ENCODE measurements at places on chromosomes 5 and 9. TPM values are rescaled to one million over a fixed set of nuclear protein-coding genes. Genes with fewer than 3 reads are reported as not detected.
A peak's percentile ranks its signal among the peaks of the same experiment; 100 is the strongest.

MARCOL gene
- total RNA-seq = not detected

SVEP1 gene
- total RNA-seq = 25.8 TPM

DNA sequence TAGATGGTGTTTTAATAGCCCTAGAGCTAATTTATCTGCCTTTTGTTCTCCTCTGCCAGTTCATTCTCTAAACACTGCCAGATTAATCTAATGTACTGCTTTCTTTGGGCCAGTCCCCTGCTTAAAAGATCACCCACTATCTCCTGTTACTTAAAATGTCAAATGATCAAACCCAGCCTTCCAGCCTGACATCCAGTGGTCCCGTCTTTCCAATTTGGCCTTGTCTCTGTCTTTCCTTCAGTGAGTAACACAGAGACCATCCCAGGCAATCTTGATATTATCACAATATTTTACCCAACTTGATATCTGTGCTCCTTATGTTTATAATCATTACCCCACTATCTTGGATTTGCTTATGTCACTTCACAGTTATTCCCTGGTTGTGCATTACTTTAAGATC lies 12.0 kb downstream of the PRR16 start:
- no peak overlapping the region for H3K27ac ChIP-seq
- H3K4me3 ChIP-seq = no peak overlapping the region
- DNase-seq = no peak
- H3K27me3 ChIP-seq = no peaks in the 10 kb centered on the region
- no peaks in the 10 kb centered on the region for H3K36me3 ChIP-seq

DNA sequence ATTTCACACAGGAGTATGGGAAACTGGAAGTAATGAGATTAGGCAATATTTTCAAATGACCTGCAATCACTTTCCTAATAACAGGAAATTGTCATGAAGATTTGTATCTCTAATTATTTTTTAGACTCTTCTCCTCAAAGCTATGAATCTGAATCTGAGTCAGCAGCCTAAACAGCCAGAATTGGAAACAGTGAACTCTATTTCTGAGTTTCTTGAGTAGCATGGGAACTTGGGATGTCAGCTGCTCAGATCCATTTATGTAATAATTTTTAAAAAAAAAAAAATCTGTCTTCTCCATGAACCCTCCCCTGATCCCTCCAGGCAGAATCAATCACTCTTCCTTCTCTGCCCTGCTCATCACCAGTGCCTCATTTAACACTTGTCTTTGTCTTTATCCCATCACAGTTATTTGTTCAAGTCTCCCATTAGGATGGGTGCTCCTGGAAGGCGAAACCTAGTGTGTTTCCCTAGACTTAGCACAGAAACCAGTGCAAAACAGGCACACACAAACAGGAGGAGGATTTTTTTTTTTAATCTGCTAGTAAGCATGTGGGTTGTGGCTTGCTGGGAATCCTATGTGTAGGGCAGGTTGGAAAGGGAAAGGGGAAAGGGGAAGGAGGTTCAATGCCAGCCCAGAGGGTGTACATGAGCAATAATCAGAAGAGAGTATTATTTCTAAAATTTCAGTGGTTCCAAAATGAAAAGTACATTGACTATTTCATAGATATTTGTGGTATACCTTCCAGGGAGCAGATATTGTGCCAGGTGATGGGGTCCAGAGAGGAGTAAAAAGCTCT lies 186.8 kb downstream of the TTLL11 start:
- no peak overlapping the region for H3K4me3 ChIP-seq
- H3K36me3 ChIP-seq = no peaks in the 10 kb centered on the region
- no peaks in the 10 kb centered on the region for H3K27me3 ChIP-seq
- DNase-seq = no peak

- H3K27me3 ChIP-seq = no peaks in the 10 kb centered on the region
- DNase-seq = peak; percentile 14
- no peak overlapping the region for H3K27ac ChIP-seq
- H3K4me3 ChIP-seq = no peak overlapping the region
These were observed 2.0 kb upstream of the MXD3 start for GRCh38 chr5:177313561-177314259.

DNA sequence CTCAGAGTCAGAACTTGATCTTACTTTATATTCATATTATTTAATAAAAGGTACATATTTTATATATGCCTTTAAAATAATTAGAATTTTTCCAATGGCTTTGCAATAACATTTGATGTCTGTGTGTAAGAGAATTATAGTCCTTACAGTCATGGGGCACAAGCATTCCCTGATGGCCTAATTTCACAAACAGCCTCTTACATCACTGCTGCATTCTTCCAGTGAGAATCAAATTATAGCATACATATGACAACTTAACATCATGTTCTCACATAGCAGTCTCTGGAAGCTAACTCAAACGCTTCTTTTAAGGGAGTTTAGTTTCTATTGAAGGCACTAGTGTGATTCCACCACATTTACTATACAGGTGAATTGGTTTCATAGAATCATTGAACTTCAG lies 15.3 kb upstream of the PRUNE2 start:
- H3K27me3 ChIP-seq = no peaks in the 10 kb centered on the region
- DNase-seq = no peak
- H3K4me3 ChIP-seq = no peak overlapping the region
- H3K27ac ChIP-seq = no peak overlapping the region
- H3K4me1 ChIP-seq = no peaks in the 10 kb centered on the region

- no peaks in the 10 kb centered on the region for H3K4me1 ChIP-seq
- no peaks in the 10 kb centered on the region for H3K27me3 ChIP-seq
- no peak overlapping the region for H3K4me3 ChIP-seq
These were observed 17.2 kb upstream of the HK3 start for GRCh38 chr5:176916337-176916736.

GRCh38 chr9:33032292-33032691 lies 7.2 kb downstream of the DNAJA1 start:
- no peaks in the 10 kb centered on the region for H3K27me3 ChIP-seq
- DNase-seq = no peak
- no peak overlapping the region for H3K4me3 ChIP-seq

DNA sequence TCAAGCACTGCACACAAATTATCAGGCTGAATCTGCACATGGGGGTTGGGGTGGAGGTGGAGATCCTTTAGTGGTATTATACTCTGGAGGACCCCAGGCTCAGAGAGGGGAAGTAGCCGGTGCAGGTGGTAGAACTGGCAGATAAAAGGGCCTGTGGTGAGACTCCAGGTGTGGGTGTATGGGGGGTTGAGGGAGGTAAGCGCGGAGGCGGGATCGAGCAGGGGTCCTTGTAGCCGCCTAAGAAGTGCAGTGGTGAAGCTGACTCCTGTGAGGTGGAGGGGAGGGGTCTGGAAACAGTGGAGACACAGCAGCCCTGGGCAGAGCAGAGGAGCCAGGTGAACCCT lies 841 bp downstream of the ACSL6 start:
- peak; percentile 2 for DNase-seq
- no peaks in the 10 kb centered on the region for H3K36me3 ChIP-seq
- no peaks in the 10 kb centered on the region for H3K27me3 ChIP-seq
- peak overlapping the region; percentile 82 for H3K4me3 ChIP-seq
- H3K4me1 ChIP-seq = peaks cover 5% of the 10 kb centered on the region
- no peak overlapping the region for H3K27ac ChIP-seq

- H3K4me1 ChIP-seq = peaks cover 8% of the 10 kb centered on the region
- no peaks in the 10 kb centered on the region for H3K36me3 ChIP-seq
- DNase-seq = no peak
- no peak overlapping the region for H3K4me3 ChIP-seq
These were observed 64.4 kb downstream of the DAPK1 start for GRCh38 chr9:87562062-87562461.

DNA sequence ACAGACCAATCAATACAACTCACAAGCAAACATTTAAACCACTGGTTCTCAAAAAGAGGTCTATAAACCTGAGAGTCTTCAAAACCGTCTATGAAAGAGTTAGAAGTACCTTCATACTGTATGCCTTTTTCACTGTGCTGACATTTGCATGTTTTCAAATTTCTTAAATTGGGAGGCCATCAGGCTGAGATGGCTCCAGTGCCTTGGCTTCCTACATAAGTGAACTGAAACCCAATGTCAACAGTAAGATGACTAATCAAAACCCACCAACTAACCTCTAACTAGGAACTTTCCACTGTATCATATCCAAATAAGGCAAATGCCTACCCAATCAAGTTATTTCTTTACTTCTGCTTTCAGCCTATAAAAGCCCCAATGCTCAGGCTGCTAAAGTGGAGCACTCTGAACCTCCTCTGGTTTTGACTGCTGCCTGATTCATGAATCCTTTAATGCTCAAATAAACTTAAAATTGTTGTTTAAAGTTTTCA lies 35.1 kb downstream of the FAM13B start:
- peaks cover 40% of the 10 kb centered on the region for H3K4me1 ChIP-seq
- H3K4me3 ChIP-seq = no peak overlapping the region
- H3K27ac ChIP-seq = no peak overlapping the region
- DNase-seq = no peak
- no peaks in the 10 kb centered on the region for H3K27me3 ChIP-seq

DNA sequence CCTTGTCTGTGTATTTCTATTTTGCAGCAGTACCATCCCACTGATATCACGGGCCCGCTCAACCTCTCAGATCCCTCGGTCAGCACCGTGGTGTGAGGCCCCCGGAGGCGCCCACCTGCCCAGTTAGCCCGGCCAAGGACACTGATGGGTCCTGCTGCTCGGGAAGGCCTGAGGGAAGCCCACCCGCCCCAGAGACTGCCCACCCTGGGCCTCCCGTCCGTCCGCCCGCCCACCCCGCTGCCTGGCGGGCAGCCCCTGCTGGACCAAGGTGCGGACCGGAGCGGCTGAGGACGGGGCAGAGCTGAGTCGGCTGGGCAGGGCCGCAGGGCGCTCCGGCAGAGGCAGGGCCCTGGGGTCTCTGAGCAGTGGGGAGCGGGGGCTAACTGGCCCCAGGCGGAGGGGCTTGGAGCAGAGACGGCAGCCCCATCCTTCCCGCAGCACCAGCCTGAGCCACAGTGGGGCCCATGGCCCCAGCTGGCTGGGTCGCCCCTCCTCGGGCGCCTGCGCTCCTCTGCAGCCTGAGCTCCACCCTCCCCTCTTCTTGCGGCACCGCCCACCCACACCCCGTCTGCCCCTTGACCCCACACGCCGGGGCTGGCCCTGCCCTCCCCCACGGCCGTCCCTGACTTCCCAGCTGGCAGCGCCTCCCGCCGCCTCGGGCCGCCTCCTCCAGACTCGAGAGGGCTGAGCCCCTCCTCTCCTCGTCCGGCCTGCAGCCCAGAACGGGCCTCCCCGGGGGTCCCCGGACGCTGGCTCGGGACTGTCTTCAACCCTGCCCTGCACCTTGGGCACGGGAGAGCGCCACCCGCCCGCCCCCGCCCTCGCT lies 1.9 kb downstream of the LRRC26 start:
- peaks cover 92% of the 10 kb centered on the region for H3K27me3 ChIP-seq
- no peaks in the 10 kb centered on the region for H3K36me3 ChIP-seq
- no peak overlapping the region for H3K27ac ChIP-seq
- peaks cover 24% of the 10 kb centered on the region for H3K4me1 ChIP-seq

Data from adrenal gland (tissue), 19 donors.